ENCODE measurements at places on chromosomes 4 and X.

DNA sequence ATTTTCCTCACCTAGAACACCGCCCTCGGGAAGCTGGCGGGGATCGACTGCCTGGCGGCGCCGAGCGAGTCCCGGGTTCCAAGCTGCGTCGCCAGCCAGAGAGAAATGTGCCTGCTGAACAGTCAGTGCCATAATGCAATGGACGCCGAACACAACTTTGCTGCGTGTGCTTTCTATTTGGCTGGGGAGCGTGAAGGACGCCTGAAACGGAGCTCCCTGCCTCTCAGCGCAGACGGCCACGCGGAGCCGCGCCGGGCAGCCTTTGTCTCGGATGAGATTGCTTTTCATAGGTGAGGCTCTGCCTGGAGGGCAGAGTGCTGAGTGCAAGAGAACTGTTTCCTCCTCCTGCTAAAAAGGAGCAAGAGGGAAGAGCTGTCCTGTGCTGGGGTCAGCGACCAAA, 107.7 kb upstream of the BCOR start:
- no peak for DNase-seq

GRCh38 chr4:41205854-41206460, 8.4 kb downstream of the APBB2 start:
- no peak for DNase-seq

- no peak for DNase-seq
Measured at GRCh38 chr4:178745203-178745602, 1303.0 kb upstream of the AGA start.

GRCh38 chr4:152817331-152817730, 37.6 kb downstream of the ARFIP1 start:
- no peak for DNase-seq

DNA sequence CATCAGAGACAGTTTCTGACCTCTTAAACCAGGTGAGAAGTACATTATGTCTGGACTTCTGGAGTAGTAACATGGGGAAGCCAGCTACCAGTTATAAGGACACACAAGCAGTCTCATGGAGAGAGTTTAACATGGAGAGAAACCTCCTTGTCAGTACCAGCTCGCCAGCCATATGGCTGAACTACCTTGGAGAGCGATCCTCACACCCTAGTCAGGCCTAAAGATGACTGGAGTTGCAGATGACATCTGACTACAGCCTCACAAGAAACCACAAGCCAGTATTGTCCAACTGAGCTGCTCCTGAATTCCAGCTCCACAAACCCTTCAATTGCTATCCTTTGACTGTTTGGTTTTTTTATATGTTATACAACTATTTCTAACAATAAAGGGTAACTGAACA, 49.8 kb downstream of the PDHA2 start:
- DNase-seq: no peak

- DNase-seq: no peak
Measured at GRCh38 chr4:74244049-74244448, 64.2 kb upstream of the EPGN start.
